NCI-H1105 treated with DMSO at 0.1 percent for 48 hours (cell line): ENCODE measurements at places on chromosomes 16 and 17.
A peak's percentile ranks its signal among the peaks of the same experiment; 100 is the strongest.

DNA sequence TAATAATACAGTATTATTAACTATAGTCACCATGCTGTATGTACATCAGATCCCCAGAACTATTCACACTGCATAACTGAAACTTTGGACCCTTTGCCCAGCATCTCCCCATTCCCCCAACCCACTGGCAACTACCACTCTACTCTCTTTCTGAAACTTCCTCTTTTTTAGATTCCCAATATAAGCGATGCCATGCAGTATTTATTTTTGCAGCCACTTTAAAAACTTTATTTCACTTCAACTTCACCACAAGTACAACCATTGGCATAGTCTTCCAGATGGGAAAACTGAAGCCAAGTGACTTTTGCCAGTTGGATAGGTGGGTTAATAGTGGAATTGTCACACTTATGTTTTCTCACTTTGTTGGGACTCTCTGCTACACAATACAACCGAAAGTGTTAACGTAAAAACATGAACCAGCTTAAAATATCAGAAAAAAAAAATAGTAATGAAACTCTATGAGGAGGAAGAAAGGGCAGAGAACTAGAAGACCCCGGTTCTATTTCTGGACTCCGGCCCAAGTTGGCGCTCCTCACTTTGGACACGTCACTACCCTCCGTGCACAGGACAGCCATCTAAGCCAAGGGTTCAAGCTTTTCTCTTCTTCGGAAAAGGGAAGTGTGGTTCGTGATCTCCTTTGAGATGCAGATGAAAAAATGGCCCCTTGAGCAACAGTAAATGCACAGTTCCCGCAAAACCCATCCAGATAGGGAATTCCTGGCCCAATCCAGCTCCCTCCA is 743 bp downstream of the SHCBP1 start:
- no peak for DNase-seq

GRCh38 chr17:57946798-57947358 is 8.3 kb downstream of the CUEDC1 start:
- peak; percentile 47 for DNase-seq

GRCh38 chr17:59254742-59255141 is 34.4 kb downstream of the GDPD1 start:
- no peak for DNase-seq

- no peak for DNase-seq
These were observed 60.9 kb downstream of the RAI1 start for GRCh38 chr17:17742133-17742621.

DNA sequence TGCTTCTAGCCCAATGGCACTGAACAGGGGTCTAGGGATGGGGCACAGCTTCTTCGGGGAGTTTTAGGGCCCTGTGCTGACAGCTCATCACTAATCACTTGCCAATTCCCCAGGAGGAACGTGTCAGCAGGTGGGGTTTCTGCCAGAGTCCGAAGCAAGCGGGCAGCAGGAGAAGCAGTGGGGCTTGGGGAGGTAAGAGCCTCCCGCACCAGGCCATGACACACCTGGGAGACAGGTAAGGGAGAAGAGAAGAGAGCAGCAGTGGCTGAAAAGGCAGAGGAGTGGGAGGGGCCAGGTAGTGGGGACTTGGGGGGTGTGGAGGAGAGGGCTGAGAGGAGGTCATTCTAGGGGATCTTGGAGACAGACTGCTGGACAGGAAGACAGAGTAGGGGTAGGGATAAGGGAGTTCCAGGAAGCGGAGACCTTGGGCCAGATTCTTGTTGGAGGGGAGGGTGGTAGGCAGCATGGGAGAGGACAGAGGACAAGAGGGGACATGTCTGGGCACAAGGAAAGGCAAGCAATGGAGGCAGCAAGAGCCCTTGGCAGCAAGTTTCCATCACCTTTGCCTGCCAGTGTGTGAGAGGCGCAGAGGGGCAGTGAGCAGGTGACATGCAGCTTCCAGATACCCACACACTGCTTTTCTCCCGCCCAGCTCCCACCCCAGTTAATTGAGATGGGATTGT is 4.9 kb downstream of the PHOSPHO1 start:
- DNase-seq = no peak

GRCh38 chr16:27925612-27926011 is 137.9 kb downstream of the GSG1L start:
- DNase-seq = peak; percentile 18

GRCh38 chr16:79404571-79404970 is 196.0 kb downstream of the MAF start:
- no peak for DNase-seq

- peak; percentile 75 for DNase-seq
These were observed 40.5 kb upstream of the ACSF3 start for GRCh38 chr16:89052890-89053724.

GRCh38 chr17:59377410-59377809 is 46.0 kb downstream of the YPEL2 start:
- DNase-seq = no peak

DNA sequence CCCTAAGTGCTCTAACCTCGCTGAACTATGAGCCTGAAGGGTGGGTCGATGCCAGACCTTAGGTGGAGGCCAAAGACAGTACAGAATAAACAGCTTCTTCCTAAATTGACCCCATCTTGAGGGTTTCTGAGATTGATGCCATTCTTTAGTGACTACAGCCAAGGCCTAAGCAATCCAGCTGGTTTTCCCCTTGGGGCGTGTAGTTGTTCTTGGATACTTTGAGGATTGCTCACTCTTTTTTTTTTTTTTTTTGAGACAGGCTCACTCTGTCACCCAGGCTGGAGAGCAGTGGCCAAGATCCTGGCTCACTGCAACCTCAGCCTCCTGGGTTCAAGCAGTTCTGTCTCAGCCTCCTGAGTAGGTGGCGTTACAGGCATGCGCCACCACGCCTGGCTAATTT is 2.0 kb downstream of the OVCA2 start:
- no peak for DNase-seq

DNA sequence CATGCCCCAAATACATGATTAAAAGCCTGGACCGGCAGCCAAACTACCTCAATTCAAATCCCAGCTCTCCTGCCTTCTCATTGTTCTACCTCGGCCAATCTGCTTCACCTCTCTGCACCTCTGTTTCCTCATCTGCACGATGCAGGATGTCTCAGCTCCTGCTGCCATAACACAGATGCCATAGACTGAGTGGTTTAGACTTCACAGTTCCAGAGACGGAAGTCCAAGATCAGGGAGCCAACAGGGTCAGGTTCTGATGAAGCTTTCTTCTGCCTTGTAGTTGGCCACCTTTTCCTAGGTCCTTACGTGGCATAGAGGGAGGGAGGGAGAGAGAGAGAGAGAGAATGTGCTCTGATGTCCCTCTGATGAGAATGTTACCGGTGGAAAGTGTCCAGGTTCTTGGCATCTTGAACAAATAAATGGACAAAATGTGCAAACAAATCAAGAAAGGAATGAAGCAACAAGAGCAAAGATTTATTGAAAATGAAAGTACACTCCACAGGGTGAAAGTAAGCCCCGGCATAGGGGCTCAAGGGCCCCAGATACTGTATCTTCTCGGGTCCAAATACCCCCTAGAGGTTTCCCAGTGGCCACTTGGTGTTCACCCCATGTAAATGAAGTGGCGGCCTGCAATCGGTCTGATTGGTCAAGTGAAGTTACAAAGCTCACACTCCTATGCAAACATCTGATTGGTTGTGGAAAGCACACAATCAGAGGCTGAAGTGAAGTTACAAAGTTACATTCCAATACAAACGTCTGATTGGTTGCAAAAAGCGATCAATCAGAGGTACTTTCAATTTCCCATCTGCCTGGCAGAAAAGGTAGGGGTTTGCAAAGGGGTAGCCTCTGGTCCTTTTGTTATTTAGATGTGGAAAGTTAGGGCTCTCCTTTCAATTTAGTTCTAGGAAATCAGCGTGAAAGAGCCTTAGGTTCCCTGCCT is 43.3 kb upstream of the ZCCHC14 start:
- DNase-seq = no peak

DNA sequence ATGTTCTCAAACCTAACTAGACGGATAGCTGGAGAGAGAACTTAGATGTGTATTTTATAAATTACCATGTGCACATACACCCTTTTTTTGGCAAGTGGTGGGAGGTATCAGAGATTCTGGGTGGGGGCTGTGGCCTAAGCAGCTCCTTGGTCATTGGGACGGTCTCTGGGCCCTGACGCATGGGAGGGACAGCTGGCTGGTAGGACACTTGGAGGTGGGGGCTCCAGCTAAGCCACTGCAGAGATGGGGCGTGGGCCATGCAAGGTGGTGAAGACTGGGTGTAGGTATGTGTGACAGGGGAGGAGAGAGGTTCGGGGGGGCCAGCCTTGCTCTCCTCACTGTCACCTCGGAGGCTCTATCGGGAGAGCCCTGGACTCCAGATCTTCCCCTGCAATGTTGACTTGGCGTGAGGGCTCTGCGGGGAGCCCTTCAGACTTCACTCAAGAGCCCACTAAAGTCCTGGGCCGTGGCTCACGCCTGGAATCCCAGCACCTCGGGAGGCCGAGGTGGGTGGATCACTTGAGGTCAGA is 17.1 kb downstream of the C1QTNF1 start:
- no peak for DNase-seq

- no peak for DNase-seq
These were observed 15.4 kb downstream of the PDZD9 start for GRCh38 chr16:21985524-21985923.

DNA sequence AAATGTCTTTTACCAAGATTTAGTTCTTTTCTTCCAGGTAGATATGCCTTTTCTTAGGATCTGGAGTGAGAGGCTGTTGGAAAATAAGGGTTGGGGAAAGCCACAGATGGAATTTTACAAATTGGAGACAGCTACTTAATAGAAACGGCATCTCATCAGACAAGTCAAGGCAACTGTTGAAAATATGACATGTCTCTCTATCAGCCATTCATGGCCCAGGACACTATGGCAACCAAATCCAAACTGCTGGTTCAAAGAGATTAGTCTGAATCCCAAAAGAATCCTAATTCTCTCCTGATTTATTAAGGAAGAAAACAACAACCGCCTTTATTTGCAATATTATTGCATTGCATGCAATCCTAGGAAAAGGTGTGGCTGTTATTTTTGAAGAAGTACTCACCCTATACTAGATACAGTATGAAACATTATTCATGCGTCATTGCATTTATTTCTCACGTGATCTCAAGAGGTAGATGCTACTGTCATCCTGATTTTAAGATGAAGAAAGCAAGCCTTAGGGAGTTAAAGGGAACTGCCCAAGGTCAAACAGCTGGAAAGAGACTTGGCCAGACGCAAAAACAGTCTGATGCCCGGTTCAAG is 12.6 kb upstream of the CEP20 start:
- DNase-seq = no peak

- no peak for DNase-seq
These were observed at the start of gene MYH11 for GRCh38 chr16:15856901-15857698. Gene MYH11 (minus strand): TSS chr16:15857028. CDS start chr16:15838252, 18,776 bp downstream.

DNA sequence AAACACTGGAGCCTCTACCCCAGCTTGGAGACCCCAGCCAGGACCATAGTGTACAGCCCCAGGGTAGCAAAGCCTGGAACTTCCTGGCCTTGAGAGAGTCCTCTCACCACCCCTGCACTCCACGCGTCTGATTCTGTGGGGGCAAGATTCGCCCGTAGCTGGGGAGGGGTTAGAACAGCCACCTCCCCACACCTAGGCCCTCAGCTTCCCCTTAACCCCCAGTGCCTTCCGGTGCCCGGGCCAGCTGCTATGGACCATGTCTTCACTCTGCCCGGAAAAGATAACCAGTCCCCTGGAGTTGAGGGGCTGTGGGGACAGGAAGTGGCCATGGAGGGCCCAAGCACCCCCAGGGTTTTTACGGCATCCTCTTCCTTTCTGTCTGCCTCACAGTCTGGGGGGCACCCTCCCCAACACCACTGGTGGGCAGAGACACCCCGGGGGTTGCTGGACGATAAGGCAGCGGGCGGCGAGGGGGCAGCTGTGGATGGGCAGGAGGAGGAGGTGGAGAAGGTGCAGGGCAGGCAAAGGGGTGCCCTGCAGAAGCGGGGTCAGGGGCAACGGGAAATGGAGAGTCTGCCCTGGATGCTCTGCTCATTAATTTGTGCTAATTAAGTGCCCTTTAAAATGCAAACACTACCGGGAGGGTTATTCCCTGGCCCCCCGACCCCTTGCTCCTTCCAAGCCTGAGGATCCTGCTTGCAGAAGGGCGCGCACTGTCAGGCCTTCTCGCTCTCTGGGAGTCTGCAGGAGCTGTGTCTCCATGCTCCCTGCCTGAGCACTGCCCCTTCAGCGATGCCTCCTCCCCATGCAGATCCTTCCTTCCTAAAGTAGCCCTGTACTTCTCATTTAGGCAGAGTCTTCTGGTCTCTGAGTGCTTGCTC is 2.4 kb downstream of the PRSS27 start:
- DNase-seq = no peak

GRCh38 chr17:29948448-29949215 is 7.2 kb downstream of the EFCAB5 start:
- no peak for DNase-seq

GRCh38 chr16:80120899-80121521 is 419.8 kb upstream of the DYNLRB2 start:
- peak; percentile 63 for DNase-seq

- peak; percentile 72 for DNase-seq
These were observed 69.2 kb upstream of the CES5A start for GRCh38 chr16:55944377-55944802.

- no peak for DNase-seq
These were observed 5.9 kb downstream of the TMEM98 start for GRCh38 chr17:32933881-32934280.

DNA sequence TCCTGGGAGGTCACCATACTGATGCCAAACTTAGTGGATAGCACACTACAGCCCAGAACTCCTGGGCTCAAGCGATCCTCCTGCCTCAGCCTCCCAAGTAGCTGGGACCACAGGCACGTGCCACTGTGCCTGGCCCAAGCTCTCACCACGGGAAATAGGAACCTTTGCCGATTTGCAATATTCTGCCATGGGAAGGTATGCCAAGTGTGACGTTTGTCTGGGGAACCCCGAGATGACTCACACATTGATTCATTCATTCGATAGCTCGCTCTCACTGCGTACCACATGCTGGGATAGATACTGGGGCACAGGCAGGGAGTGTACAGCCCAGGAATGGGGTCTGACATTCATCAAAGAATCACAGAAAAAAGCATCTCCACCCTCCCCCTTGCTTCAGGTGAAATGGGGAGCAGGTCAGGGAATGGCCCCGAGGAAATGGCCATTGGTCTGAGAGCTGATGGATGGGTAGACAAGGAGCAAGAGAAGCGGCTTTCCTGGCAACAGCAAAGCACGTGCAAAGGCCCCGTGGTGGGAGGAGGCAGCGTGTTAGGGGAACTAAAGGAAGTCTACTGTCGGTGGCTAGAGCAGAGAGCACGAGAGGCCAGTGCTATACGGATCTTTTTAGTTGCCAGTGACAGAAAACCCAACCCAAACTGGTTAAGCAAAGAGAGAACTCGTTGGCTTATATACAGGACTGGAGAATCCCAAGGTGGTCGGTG is 44.1 kb downstream of the DNAH17 start:
- no peak for DNase-seq
